GF-D8 (cell line): ENCODE measurements at places on chromosomes 2 and 18.

DNA sequence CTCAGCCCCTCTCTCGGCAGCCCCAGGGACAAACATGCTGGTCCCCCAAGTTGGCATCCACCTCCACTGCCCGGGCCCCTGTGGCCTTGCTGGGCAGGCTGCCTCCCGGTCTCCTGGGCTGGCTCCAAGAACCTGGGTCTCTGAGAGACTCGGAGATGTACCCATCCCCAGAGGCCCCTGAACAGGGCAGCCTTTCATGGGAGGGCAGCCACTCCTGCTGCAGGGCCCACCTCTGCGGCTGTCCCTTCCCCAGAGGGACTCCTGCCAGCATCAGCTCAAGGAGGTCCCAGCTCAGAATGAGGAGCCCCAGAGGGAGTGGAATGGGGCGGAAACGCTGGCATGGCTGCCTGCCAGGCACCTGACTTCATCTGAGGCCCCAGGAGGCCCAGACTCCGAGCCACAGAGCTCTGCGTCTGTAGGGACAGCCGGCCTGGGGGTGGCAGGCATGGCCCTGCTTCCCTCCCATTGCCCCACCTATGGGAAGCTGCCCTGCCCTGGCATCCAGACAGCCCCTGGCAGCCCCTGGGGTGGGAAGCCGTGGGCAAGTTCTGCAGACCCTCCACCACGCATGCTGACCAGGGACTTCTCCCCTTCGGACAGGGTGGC lies 857 bp upstream of the CROCC2 start:
- DNase-seq: no peak

- DNase-seq: peak; percentile 58
Observed at GRCh38 chr2:98710734-98711133, 20.2 kb downstream of the MGAT4A start.

- DNase-seq: no peak
Observed at GRCh38 chr2:236818281-236819045, 248.8 kb downstream of the ACKR3 start.

- DNase-seq: no peak
Observed at GRCh38 chr2:150358468-150358807, 129.0 kb downstream of the RND3 start.

DNA sequence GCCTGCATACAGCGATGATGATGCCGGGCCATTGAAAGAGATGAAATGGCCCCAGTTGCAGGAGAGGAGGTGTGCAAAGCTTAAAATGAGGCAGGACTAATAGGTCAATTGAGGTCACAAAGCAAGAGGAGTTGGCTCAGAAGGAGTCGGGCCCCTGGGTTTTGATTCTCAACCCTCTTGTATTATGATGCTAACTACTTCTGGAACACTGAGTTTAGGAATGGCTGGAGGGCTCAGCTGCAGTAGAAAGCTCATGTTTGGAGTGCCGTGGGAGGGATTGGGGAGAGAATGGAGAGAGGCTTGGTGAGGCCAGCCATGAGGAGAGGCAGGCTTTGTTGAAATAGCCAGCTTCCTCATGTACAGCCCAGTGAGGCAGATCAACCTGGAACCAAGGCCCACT lies 4.8 kb downstream of the TNP1 start:
- no peak for DNase-seq

DNA sequence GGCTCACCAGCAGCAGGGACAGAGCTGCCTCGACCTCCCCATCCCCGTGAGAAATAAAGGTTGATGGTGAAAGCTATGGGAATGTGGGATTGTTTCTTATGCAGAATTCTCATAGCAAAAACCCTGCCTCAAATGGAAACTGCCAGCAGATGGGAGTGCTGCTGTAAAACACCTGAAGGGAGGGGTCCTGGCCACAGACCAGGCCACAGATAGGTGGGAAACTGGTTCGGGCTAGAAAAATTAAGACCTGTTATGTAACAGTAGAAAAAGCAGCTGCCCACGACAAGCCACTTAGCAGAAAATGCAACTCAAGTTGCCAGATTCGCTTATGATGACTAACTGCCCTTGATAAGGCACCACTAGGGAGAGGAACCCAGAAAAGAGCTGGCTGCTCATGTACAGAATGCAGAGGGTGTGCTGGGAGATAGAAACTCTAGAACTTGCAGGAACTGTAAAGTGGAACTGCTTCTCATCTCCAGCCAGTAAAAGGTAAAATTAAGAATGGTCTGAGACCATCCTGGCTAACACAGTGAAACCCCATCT lies 114.5 kb upstream of the SALL3 start:
- no peak for DNase-seq

- peak; percentile 98 for DNase-seq
Observed at GRCh38 chr18:31203096-31203793, 40.6 kb upstream of the DSC1 start.

GRCh38 chr2:72561621-72562318 lies 264.1 kb downstream of the EXOC6B start:
- DNase-seq: no peak

DNA sequence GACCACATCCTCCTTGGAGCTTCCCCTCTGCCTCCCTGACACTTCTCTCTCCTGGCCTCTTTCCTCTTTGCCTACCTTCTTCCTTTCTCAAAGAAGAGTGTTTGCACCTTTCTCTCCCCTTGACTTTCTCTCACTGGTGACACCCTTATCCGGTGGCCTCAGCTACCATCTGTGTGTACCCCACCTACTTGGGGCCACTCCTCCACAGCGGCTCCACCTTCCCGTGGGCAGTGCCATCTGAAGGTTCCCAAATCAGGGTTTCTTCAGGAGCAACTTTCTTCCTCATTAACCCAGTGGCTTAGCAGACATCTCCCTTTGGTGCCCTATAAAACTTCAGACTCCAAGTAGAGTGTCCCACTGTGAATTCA lies 5.3 kb upstream of the NCL start:
- DNase-seq: no peak

GRCh38 chr18:58493516-58494253 lies 135.2 kb downstream of the ALPK2 start:
- no peak for DNase-seq

- DNase-seq: no peak
Observed at GRCh38 chr2:167706800-167707199, 540.6 kb downstream of the STK39 start.

GRCh38 chr2:127416506-127417001 lies 1.7 kb upstream of the PROC start:
- DNase-seq: no peak

- DNase-seq: no peak
Observed at GRCh38 chr2:172922815-172923214, 152.8 kb upstream of the MAP3K20 start.
